ENCODE measurements at places on chromosomes 2 and 18.

GRCh38 chr18:67358947-67359346 lies 157.6 kb downstream of the DSEL start:
- H3K27ac ChIP-seq = no peak overlapping the region
- no peak overlapping the region for H3K4me3 ChIP-seq
- no peaks in the 10 kb centered on the region for H3K27me3 ChIP-seq
- H3K4me1 ChIP-seq = no peaks in the 10 kb centered on the region
- no peaks in the 10 kb centered on the region for H3K36me3 ChIP-seq
- DNase-seq = no peak

DNA sequence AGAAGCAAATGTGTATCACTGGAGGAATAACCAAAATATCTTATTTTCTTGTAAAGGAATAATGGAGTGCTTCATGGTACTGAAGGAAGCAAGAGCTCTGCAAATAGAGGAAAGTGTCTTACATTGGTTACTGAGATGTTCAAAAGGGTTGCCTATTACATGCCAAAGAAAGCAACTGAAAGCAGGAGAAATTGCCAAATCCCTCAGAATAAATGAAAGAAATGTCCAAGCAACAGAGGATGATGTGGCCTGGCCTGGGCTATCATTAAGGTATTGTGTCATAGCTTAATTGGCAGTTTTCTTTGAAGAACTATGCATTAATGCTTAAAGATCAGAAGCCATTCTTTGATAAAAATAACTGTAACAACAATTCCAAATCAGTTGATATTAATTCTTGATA lies 173.7 kb downstream of the RAB3GAP1 start:
- DNase-seq = no peak
- no peak overlapping the region for H3K27ac ChIP-seq
- H3K4me3 ChIP-seq = no peak overlapping the region
- no peaks in the 10 kb centered on the region for H3K36me3 ChIP-seq
- H3K4me1 ChIP-seq = no peaks in the 10 kb centered on the region
- H3K27me3 ChIP-seq = no peaks in the 10 kb centered on the region

GRCh38 chr2:157837851-157838441 lies 38.2 kb downstream of the ACVR1 start:
- H3K27ac ChIP-seq = no peak overlapping the region
- peaks cover 34% of the 10 kb centered on the region for H3K4me1 ChIP-seq
- peaks cover 10% of the 10 kb centered on the region for H3K36me3 ChIP-seq
- H3K4me3 ChIP-seq = no peak overlapping the region
- no peaks in the 10 kb centered on the region for H3K27me3 ChIP-seq
- DNase-seq = no peak

GRCh38 chr2:12199491-12200211 lies 453.2 kb downstream of the LPIN1 start:
- H3K4me1 ChIP-seq = no peaks in the 10 kb centered on the region
- no peaks in the 10 kb centered on the region for H3K36me3 ChIP-seq

DNA sequence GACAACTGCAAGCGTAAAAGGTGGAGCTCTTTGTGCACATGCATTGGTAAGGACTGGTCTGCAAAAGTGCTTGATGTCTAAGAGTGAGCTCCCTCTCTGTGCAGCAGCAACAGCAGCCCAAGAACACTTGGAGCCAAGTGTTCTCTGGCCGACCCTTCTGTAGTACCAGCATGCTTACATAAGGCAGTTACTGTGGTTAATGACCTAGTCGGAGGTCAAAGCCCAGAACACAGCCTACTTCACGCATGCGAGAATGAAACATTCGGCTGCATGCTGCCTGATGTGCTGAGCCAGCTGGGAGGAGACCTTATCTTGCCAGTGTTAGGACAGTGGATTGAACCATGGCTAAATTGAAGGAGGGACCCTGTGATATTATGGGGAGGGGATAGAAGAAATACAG lies 21.3 kb downstream of the NCAPH start:
- no peak overlapping the region for H3K4me3 ChIP-seq
- no peaks in the 10 kb centered on the region for H3K27me3 ChIP-seq
- no peak for DNase-seq
- H3K4me1 ChIP-seq = peaks cover 21% of the 10 kb centered on the region

DNA sequence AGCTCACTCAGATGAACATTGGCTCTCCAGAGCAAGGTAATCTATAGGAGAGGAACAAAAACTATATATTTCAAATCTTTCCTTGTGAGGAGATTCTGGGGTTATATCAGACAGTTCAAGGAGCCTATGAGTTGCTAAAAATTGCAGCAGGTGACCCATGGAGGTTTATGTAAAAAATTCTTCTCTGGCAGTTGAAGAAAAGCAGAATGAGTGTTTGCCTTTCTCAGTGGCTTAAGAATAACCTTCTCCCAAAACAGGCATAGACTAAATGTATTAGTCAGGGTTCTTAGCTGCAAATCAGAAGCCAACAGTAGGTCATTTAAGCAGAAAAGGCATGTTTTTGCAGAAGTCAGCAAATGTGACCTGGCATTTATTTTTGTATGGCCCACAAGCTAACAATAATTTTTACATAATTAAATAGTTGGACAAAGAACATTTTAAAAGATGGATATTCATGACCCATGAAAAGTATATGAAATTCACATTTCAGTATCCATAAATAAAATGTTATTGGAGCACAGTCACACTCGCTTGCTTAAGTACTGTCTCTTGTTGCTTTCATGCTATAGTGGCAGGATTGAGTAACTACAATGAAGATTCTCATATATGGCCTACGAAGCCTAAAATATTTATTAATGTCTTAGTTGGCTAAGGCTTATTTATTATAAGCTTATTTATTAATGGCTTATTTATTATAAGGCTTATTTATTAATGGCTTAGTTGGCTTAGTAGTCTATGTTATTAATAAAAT lies 93.4 kb upstream of the TLK1 start:
- DNase-seq = no peak
- no peaks in the 10 kb centered on the region for H3K27me3 ChIP-seq
- no peak overlapping the region for H3K4me3 ChIP-seq
- H3K27ac ChIP-seq = no peak overlapping the region
- no peaks in the 10 kb centered on the region for H3K36me3 ChIP-seq
- H3K4me1 ChIP-seq = peaks cover 11% of the 10 kb centered on the region

DNA sequence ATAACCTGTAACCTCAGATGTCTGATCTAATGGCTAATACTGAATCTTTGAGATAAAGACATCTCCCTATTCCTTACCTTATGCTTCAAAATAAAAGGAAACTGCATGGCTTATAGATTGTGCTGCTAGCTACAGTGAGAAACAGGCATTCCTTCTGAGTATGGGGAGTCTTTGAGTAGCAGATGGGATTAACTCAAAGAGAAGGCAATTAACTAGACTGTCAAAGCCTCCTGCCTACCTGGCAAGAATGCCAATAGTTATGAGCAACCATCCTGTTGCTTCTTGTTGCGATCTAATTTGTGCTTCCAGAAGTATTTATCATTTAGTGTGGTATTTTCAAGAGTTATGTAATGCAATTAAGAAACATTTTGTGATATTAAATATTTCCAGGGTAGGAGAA lies 660.0 kb upstream of the TMEFF2 start:
- no peak overlapping the region for H3K27ac ChIP-seq
- no peaks in the 10 kb centered on the region for H3K27me3 ChIP-seq
- H3K4me1 ChIP-seq = no peaks in the 10 kb centered on the region
- no peak overlapping the region for H3K4me3 ChIP-seq

- DNase-seq = no peak
- H3K27me3 ChIP-seq = no peaks in the 10 kb centered on the region
- no peak overlapping the region for H3K27ac ChIP-seq
- no peaks in the 10 kb centered on the region for H3K36me3 ChIP-seq
- H3K4me3 ChIP-seq = no peak overlapping the region
- H3K4me1 ChIP-seq = peaks cover 42% of the 10 kb centered on the region
These were observed 7.3 kb upstream of the DUSP2 start for GRCh38 chr2:96152304-96153161.

DNA sequence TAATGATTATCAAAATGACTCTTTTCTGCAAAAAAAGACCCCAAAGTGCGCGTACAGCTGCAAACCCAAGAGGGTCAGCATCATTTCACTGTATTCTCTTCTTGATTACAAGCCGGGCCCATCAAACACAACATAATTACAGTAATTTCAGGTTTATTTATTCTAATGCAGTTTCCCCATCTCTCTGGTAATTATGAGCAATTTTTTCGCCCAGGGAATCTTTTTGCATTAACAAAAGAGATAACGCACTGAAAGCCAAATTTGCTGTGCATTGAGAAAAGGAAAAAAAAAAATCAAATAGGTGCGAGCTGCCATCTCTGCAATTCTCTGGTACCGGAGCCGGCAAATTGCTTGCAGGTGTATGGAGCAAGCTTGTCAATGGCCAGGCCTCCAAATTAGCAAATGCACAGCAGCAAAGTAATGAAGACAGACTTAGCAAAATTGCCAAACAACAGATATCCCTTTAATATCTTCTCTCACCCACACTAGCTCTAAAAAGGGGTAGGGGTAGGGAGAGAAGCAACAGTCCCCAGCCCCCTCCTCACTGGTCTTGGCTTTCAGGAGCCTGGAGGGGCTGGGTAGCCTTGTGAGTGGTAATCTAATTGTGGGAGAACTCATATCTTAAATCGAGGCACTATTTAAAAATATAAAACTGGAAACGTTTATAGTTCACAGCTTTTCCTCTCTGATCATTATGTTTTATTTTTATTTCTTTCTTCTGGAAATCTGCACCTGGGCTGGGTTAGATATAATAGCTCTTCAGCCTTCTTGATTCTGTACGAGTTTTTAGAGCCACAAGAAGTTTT lies 6.7 kb downstream of the DLX1 start:
- H3K4me1 ChIP-seq = peaks cover 45% of the 10 kb centered on the region
- DNase-seq = no peak
- peaks cover 64% of the 10 kb centered on the region for H3K27me3 ChIP-seq
- no peaks in the 10 kb centered on the region for H3K36me3 ChIP-seq

GRCh38 chr18:44789710-44790109 lies 109.0 kb downstream of the SETBP1 start:
- no peak for DNase-seq
- no peaks in the 10 kb centered on the region for H3K36me3 ChIP-seq
- no peak overlapping the region for H3K27ac ChIP-seq

- H3K27me3 ChIP-seq = no peaks in the 10 kb centered on the region
- no peak for DNase-seq
- no peaks in the 10 kb centered on the region for H3K36me3 ChIP-seq
- no peak overlapping the region for H3K27ac ChIP-seq
- no peaks in the 10 kb centered on the region for H3K4me1 ChIP-seq
- H3K4me3 ChIP-seq = no peak overlapping the region
These were observed 184.5 kb upstream of the CWC22 start for GRCh38 chr2:180191432-180192124.

DNA sequence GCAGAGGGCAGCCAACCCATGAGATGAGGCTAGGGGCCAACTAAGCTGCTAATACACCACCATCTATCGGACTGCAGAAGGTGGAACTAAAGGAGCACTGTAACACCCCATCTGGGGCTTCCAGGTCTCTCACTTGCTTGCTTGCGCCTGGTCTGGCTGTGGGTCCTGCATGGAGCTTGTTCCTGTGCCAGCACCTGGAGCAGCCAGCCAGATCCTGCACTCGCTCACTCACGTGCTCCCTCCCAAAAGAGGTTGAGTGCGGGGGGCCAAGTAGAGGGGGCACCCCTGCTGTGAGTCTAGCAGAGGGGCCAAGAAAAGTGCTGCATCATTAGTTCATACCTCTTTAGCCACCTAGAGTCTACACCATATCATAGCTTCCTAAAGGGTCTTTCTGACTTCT lies 250.9 kb downstream of the LRRTM4 start:
- no peaks in the 10 kb centered on the region for H3K36me3 ChIP-seq
- H3K27me3 ChIP-seq = no peaks in the 10 kb centered on the region
- no peak overlapping the region for H3K4me3 ChIP-seq

DNA sequence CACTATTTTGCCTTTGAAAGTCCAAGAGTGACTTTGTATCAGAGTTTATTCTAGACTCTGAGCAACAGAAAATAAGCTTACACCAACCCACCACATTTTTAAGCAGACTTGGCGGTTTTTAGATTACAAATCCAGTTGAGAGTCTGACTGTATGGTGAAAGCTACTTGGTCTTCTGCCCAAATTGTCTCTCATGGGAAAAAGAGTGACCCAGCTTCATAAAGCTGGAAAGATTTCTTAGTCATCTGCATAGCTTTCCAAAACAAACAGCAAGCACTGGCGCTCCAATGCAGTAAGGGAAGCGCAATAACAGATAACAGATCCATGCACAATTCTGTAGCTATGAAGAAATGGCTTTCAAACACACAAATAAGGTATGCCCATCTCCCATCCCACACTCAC lies 7.1 kb downstream of the DSG1 start:
- no peaks in the 10 kb centered on the region for H3K4me1 ChIP-seq
- H3K27me3 ChIP-seq = no peaks in the 10 kb centered on the region
- no peak overlapping the region for H3K4me3 ChIP-seq
- no peaks in the 10 kb centered on the region for H3K36me3 ChIP-seq
- no peak overlapping the region for H3K27ac ChIP-seq

- no peak overlapping the region for H3K4me3 ChIP-seq
- H3K27ac ChIP-seq = no peak overlapping the region
- no peaks in the 10 kb centered on the region for H3K4me1 ChIP-seq
- no peaks in the 10 kb centered on the region for H3K27me3 ChIP-seq
- H3K36me3 ChIP-seq = no peaks in the 10 kb centered on the region
These were observed 403.3 kb downstream of the TXNL1 start for GRCh38 chr18:56235071-56235470.

Measured in CD4-positive, CD25-positive, alpha-beta regulatory T cell (primary cell).